ENCODE measurements at places on chromosomes 6 and 20.

- no peak for DNase-seq
Measured at GRCh38 chr6:70956191-70956450, 739 bp downstream of the B3GAT2 start.

DNA sequence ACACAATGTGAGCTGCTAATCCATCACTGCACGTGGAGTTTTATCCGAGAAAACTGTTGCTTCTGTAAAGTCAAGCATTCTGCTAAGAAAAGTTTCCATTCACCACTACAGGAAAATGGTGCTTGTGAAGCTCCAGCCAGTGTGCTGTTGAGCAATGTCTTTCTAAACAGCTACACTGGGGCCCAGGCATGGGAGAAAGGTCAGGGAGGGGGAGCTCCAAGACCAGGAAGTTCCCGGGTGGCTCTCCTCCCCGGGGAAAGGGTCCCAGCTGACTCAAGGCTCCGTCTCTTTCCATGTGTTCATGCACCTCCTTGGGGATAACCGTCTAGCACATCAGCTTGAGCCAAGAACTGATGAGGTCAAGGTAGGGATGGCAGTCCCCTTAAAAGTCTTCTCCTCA is 20.5 kb downstream of the RPP40 start:
- no peak for DNase-seq

DNA sequence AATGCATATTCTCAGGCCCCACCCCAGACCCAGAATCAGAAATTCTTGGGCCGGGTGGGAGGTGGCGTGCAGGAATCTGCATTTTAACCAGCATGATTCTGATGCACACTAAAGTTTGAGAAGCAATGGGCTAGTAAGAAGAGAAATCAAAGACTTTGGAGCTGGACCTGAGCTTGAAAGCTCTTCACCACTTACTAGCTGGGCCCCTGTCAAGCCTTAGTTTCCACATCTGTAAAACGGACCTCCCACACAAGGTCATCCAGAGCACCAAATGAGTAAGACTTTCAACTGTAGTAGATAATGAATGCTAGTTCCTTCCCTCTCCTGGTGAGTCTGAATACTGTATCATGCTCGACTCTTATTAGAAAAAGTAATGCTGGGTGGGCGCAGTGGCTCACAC is 87.0 kb downstream of the TBC1D7 start:
- no peak for DNase-seq

DNA sequence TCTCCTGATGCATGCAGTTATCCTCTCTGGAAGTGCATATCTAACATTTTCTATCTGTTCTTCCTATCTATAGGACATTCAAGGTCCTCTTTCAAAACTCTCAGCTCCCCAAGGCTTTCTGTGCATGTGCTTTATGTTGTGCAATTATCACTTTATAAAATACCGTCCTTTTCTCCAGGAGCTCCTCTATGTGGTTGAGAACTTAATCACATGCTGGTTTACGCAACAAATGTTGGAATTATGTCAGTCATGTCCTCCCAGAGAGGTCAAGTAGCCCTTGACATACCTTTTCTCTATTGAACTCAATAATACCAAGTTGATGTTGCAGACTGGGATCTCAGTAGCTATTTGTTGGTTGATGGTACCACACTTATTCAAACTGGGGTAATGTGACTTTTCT is 388.4 kb downstream of the BTBD3 start:
- no peak for DNase-seq

- no peak for DNase-seq
Measured at GRCh38 chr6:39440039-39440426, 117.5 kb upstream of the KCNK16 start.

GRCh38 chr20:23507346-23507745 is 16.4 kb downstream of the CST8 start:
- DNase-seq, result no peak

- no peak for DNase-seq
Measured at GRCh38 chr6:21665392-21666200, 72.0 kb downstream of the SOX4 start.

DNA sequence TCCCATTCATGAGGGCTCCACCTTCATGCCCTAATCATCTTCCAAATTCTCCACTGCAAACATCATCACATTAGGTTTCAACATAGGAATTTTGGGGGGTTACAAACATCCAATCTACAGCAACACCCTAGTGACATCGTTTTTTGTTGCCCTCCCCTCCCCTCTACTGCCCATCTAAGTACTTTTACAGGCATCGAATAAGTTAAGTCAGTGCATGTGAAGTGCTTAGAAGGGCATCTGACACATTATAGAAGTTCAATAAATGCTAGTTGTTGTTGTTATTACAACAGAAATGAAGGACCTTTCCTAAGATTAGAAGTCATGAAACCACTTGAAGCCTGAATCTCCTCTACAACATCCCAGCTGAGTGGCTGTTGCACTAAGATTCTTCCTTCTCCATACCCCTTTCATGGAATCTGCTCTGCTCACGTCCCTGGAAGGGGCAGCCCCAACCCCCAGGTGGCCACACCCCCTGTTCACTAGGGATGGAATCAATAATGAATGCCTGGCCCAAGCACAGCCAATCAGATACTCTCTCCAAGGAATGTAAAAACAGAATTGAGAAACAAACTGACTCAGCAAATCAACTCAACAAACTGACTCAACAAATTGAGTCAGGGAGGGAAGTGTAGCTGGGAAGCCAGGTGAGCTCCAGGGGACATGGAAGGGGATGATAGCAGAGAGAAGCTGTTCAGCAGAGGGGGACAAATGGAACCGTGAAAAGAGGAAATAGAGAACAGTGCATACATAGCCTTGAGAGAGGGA is 3.9 kb upstream of the LRP11 start:
- no peak for DNase-seq

DNA sequence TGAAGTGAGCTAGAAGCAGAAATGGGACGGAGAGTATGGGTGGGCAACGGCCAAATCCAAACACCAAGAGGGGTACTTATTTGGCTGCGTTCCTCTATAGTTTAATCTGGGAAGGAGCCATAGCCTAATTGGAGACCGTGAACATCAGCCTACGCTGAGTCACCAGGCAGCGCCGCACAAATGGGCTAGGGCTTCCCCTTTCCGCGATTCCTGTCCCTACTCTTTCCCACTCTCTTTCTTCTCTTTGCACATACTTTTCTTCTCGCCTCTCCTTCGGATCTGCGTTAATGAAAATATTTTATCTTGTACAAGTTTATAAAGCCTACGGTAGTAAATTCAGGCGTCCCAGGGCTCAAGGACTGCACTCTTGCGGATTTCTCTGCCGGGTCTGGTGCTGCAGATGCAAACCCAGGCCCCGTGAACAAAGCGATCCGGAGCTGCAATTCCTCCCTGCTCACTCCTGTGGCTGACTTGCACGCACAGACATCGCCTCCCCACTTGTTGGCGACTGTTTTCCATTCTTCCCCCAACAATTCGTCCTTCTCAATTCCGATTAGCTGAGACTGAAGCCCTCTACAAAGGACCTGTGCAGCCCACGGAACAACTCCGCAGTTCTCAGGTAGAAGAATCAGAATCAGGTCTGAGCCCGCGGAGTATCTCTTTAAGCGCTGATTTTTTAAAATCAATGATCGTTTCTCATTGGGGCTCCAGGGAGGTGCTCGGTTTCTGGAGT is 4.2 kb upstream of the TBX18 start:
- DNase-seq, result no peak

DNA sequence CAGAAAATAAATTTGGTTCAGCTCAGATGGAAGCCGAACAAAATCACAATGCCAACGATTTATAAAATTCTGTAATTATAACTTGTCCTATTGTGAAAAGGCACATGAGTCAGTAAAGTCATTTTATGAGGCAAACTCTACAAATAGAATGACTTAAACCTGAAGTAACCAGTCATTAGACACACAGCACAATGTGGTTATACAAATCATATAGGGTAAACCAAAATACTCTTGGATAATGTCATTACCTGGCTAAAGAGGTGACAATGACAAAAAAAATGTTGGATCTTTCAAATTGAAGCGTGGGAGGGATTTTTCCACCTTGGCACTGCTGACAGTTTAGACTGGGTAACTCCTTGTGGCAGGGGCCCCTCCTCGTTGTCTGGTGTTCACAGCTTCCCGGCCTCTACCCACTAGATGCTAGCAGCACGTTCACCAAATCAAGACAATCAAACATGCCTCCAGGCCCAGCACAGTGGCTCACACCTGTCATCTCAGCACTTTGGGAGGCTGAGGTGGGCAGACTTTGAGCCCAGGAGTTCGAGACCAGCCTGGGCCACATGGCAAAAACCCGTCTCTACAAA is 5.0 kb downstream of the ANKRD60 start:
- no peak for DNase-seq

- DNase-seq, result no peak
Measured at GRCh38 chr6:43271103-43271815, 26.8 kb upstream of the SLC22A7 start.

DNA sequence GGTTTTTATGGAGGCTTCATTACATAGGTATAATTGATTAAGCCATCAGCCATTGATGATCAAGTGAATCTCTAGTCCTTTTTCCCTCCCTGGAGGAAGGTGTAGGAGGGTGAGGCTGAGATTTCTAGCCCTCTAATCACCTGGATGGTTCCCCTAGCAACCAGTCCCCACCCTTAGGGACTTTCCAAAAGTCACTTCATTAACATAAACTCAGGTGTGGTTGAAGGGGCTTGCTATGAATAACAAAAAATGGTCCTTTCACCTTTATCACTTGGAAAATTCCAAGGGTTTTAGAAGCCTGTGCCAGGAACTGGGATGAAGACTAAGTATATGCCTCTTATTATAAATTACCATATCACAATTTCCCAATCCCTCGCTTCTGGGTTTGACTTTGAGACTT is 40.4 kb downstream of the SMPDL3A start:
- no peak for DNase-seq

DNA sequence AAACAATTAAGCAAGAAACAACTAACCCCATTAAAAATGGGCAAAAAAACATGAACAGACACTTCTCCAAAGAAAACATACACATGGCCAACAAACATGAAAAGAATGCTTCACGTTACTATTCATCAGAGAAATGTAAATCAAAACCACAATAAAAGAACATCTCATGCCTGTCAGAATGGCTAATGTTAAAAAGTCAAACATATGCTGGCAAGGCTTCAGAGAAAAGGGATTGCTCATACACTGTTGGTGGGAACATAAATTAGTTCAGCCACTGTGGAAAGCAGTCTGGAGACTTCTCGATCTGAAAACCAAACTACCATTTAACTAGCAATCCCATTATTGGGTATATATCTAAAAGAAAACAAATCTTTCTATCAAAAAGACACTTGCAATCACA is 217.5 kb downstream of the TINAG start:
- DNase-seq, result no peak

- no peak for DNase-seq
Measured at GRCh38 chr6:158913580-158913979, 86.4 kb downstream of the RSPH3 start.

GRCh38 chr6:32867022-32867477 is 13.1 kb downstream of the PSMB9 start:
- DNase-seq, result no peak

DNA sequence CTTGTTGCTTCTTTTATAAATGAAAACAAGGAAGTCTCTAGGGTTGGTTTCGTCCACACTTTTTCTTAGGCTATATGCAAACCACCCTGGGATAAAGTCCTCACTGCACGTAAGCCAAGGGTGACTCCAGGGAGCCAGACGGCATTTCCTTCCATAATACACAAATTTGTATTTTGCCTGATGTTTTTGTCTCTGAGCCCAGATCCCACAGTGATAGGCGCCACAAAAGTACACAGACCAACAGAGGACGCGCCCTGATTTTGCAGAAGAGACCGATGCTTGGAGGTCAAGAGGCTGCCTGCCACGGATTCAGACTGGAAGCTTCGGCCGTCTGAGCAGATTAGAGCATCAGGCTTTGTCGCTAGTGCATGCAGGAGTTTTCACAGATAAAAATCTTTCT is 22.8 kb downstream of the FOXQ1 start:
- no peak for DNase-seq

- no peak for DNase-seq
Measured at GRCh38 chr6:104017410-104018381, 842.0 kb downstream of the HACE1 start.

DNA sequence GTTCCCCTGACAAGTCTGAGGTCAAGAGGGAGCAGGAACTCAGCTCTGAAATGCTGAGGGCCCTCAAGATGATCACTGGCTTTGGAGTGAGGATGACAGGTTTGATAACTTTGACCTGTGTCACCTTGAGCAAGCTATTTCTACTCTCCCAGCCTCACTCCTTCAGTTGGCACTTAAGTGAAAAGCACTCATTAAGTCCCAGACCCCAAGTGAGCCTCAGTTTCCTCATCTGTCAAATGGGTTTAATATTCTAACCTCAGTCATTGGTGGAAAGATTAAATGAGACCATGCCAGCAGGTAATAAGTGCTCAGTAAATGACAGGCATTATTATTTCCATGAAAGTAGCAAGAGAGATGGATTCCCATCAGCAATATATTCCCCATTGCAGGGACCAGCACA is 14.0 kb downstream of the DEFB132 start:
- no peak for DNase-seq

DNA sequence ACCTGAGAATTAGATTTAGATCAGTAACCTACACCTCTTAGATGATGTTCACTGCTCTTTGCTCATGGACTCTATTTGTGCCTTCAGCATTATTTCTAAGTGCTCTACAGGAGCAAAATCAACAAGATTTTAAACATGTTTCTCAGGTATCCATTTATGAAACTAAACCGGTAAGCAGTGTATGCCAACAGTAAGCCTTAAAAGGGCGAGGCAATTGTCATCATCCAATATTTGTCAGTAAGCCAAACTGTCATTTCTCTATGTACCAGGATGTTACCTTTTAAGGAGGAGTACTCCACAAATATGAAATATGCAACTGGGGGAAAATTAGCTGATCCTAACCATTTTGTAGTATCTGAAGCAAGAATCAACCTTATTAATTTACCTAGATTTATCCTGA is 69.6 kb upstream of the ZNF184 start:
- no peak for DNase-seq

GRCh38 chr6:11727998-11728961 is 50.3 kb downstream of the ADTRP start:
- DNase-seq, result no peak

DNA sequence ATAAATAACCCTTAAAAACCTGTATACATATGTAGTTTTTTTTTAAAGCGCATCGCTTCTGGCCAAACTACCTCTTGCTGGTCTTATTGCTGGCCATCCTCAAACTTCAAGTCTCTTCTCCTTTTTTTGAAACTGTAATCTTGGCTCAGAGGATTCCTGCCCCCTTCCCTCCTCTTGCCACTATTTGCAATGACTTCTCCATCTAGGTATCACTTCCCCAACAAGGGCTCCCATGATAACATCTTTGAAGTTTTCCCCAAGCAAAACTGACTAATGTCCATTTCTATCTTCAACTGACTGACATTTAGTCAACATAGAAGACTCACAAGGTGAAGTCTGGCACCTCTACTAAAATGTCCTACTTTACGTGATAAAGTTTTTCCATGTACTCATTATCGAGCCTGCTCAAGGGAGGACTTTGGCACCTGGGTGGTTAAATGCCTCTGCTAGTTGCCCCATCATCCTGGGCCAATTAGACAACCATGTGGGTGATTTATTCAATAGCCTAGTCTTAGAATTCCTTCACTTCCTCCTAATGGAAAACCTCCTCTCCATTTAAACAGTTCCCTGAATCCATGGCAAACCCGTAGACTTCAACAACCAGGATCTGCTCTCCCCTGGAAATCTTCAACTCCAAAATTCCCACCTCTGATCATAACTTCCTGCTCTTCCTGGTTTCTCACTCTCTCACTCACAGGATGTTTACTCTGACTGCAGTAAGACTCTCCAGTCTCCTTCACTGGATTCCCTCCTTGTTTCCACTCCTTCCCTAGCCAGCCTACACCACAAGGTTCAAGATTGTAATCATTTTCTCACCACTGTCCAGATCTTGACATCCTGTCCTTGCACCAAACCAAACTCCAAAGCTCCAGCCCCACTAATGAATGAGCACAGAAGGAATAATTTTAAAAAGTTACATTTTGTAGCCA is 9.4 kb upstream of the PLAGL1 start:
- no peak for DNase-seq
